Renal cortex interstitium (tissue), 15 donors: ENCODE measurements at places on chromosomes 5 and 9.

- DNase-seq = no peak
Measured at GRCh38 chr5:67235399-67236110, 39.0 kb upstream of the CD180 start.

- DNase-seq = no peak
Measured at GRCh38 chr9:7293091-7293490, 506.5 kb downstream of the DMAC1 start.

DNA sequence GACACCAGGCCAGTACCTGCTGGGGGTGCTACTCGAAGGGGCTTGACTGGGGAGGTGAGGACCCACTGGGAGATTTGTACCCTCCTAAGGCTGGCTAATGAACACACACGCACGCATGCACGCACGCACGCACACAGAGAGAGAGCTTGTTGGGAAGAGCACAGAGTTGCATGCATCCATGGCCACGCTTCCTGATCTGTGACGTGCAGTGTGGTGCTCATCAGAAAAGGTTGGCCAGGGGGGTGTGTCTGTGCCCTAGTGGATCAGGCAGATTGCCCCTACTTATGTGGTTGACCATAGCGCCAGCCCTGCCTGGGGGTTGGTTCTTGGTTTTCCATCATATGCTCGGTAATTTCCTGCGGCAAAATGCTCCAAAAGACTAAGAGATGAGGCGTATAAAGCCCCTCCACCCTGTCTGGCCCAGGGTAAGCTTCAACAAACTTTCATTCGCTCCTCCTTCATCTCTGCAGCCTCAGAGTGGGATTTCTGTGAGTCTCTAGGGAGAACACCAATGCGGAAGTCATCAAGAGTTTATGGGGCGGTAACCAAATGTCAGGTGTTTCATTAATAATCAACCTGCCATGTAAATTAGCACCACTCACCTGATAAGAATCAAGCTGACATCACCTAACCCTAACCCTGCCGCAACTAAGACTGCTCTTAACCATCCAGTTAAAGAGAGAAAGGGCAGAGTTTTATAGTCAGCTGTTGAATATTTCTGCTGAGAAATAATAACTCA is 8.0 kb upstream of the GFI1B start:
- DNase-seq = no peak

GRCh38 chr9:17229945-17230560 is 95.2 kb downstream of the CNTLN start:
- DNase-seq = no peak

- DNase-seq = no peak
Measured at GRCh38 chr5:160702934-160703333, 149.1 kb downstream of the ATP10B start.

DNA sequence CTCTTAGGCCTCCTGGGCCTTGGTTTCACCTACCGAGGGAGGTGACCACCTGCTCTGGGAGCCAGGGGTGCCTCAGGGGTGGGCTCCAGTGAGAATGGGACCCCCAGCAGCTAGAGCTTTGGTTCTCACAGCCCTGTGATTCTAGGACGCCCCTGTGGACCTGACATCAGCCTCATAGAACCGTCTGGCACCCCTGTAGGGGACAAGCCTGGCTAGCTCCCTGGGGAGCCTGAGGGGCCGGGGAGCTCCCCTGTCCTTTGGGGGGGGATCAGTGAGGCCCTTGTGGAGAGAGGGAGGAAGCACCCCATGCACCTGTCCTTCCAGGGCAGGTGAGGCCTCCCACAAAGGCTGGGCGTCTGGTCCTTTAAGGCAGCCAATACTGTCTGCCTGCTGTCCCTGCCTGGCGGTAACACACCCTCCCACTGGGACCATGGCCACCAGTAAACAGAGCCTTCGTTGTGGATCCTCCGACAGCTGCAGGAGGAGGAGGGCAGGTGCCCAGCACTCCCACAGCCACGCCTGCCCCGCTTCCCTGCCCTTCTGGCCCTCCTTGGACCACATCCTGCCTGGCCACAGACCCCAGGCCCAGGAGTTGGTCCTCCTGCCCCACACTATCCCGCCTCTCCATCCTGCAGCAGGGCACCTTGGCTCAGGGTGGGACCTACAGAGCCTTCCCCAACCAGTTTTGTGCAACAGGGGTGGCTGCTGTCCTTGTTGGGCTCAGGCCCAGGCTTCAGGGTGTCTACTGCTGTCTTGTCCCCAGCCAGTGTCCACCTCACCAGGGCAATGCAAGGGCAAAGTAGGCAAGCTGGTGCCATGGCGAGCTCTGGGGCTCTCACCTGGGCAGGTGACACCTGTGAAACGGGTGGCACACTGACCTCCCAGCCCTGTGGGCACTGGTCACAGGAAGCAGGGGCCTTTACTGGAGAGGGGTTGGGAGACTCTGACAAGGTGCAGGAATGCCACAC is 3.0 kb upstream of the TUBB4B start:
- no peak for DNase-seq

GRCh38 chr5:96321345-96321744 is 111.7 kb downstream of the PCSK1 start:
- no peak for DNase-seq

- DNase-seq = no peak
Measured at GRCh38 chr5:91777671-91778070, 394.6 kb upstream of the ARRDC3 start.

- DNase-seq = no peak
Measured at GRCh38 chr5:1515921-1516571, 7.7 kb downstream of the LPCAT1 start.
